Activated T-cell treated with anti-CD3 and anti-CD28 coated beads, Interleukin-2, amount 50 U/mL, for 24 hours (primary cell): ENCODE measurements at places on chromosomes 4 and X.

- no peak for DNase-seq
Observed at GRCh38 chr4:159343116-159343515, 240.2 kb downstream of the RAPGEF2 start.

GRCh38 chr4:140839888-140840790 lies 84.0 kb upstream of the TBC1D9 start:
- no peak for DNase-seq

- no peak for DNase-seq
Observed at GRCh38 chr4:77031544-77031943, 44.2 kb downstream of the CCNI start.

GRCh38 chrX:31884535-31884934 lies 812.7 kb upstream of the FTHL17 start:
- DNase-seq = no peak

DNA sequence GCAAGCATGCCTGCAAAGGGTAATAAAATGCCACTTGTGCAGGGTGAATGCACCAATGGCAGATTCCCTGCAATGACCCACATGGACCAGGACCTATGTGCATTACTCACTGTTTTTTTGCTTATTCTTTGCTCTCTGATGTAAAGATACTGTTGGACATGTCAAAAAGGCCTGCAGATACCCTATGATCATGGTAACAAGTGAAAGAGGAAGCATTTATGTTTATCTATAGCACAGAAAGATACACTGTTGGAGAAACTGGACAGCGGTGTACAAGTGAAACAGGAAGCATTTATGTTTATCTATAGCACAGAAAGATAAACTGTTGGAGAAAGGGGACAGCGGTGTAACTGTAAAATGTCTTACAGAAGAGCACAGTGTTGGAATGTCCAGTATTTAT lies 127.5 kb downstream of the PAPSS1 start:
- no peak for DNase-seq

GRCh38 chr4:54657551-54658251 lies at the start of gene KIT:
TSS of gene KIT (plus strand) at chr4:54657957. CDS start at chr4:54658015, 58 bp downstream.
- peak; percentile 47 for DNase-seq

- no peak for DNase-seq
Observed at GRCh38 chrX:50000937-50001542, 78.6 kb downstream of the CLCN5 start.

- no peak for DNase-seq
Observed at GRCh38 chr4:8128100-8128856, 30.3 kb downstream of the ABLIM2 start.

GRCh38 chr4:145904413-145905177 lies 34.0 kb downstream of the ZNF827 start:
- no peak for DNase-seq

DNA sequence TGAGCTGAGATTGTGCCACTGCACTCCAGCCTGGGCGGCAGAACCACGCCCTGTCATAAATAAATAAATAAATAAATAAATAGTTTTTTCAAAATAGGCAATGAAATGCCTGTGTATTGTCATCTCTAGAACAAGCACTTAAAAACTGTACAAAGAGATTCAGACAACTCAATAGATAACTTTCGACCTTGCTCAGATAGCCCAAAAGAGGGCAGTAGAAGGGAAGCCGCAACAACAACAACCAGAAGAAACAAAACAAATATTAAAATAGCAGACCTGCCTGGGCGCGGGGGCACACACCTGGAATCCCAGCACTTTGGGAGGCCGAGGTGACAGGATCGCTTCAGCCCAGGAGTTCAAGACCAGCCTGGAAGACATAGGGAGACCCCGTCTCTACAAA lies 9.4 kb upstream of the CLDN34 start:
- DNase-seq = no peak
